ENCODE measurements at places on chromosomes 3 and 15.

GRCh38 chr3:196585044-196585757 lies 16.7 kb downstream of the FBXO45 start:
- DNase-seq: no peak

DNA sequence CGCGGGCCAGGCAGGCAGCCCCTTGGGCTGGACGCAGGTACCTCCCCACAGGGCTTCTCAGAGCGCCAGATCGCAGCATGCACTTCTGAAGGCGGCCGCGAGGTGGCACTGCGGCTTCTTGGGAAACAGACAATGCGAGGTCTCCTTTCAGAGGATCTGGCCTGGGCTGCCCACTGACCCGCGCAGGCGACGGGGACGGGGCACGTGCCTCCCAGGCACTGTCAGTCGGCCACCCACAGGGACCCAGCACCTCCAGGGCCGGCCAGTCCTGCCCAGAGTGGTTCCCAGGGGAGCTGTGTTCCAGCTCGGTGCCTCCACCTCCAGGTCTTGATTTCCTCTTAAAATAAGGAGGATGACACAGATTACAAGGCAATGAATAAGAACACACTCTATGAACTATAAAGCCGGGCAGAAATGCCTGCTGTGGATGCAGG lies 24.4 kb upstream of the TXNRD3 start:
- peak; percentile 81 for DNase-seq

DNA sequence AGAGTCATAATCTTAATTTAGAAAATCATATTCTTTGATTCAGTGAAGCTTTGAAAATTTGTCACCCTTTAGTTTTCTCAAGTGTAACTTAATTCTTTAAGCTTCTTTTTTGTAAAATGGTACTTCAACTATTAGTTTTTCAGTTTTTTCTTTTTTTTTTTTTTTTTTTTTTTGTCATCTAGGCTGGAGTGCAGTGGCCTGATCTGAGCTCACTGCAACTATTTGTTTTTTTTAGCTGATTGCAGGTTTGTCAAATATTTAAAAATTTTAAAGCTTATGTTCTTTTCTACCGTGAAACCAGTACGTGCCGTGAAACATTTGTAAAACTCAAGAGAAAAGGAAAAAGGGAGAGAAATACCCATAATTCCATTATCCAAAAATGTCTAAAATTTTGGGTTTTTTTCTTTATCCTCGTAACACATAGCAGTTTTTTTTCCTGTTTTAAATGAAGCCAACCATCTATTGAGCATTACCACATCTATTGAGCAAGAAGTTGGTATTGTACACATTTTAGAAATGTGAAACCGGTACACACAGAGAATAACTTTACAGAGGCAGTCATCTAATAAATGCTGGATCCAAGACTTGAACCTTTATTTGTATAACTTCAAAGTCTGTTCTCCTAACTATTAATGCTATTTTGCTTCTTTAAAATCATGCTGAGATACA lies 25.7 kb downstream of the ECT2 start:
- no peak for DNase-seq

DNA sequence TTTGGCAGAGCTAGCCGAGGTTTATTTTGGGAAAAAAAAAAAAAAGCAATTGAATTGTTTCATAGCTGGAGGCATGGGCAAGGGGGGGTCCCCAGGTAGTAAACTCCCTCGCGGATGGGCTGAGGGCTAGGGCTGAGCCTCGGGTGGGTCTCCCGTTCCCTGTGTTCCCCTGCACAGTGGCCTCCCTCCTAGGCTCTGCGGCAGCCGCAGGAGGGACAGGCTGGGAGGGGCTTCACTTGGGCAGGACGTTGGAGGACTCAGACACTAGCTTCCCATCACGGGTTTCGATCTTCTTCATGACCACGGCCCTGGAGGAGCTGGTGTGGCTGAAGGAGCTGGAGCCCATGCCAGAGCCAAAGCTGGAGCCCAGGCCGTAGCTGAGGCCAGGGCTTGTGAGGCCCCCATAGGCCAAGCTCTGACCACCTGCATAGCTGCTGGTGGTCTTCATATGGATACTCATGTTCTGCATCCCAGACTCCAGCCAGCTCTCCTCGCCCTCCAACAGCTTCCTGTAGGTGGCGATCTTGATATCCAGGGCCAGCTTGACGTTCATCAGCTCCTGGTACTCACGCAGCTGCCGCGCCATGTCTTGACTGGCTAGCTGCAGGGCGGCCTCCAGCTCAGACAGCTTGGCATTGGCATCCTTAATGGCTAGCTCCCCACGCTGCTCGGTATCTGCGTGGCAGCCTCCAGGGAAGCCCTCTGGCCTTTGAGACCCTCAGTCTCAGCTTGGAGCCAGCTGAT lies 64.0 kb upstream of the CDAN1 start:
- DNase-seq: no peak

- DNase-seq: no peak
These were observed 113.5 kb downstream of the TNIK start for GRCh38 chr3:171346582-171347300.

All from activated CD8-positive, alpha-beta memory T cell treated with anti-CD3 and anti-CD28 coated beads for 48 hours (primary cell).